ENCODE measurements at places on chromosomes 11 and 22.

GRCh38 chr11:31478223-31478590 lies 31.2 kb downstream of the IMMP1L start:
- no peak for DNase-seq

DNA sequence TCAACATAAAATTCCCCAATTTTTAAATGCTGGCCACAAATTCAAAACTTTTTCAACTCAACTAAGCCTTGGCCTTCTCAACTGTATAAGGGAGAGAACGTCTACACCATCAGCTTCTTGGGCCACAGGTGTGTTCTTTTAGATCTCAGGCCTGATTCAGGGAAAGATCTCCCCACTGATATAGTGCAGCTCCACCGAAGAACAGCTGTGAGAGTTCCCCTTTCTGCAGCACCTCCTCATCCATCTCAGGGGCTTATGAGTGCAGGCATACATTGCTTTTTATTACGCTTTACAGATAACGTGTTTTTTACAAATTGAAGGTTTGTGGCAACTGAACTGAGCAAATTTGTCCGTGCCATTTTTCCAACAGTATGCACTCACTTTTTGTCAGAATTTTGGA lies 8.0 kb upstream of the CD82 start:
- no peak for DNase-seq

DNA sequence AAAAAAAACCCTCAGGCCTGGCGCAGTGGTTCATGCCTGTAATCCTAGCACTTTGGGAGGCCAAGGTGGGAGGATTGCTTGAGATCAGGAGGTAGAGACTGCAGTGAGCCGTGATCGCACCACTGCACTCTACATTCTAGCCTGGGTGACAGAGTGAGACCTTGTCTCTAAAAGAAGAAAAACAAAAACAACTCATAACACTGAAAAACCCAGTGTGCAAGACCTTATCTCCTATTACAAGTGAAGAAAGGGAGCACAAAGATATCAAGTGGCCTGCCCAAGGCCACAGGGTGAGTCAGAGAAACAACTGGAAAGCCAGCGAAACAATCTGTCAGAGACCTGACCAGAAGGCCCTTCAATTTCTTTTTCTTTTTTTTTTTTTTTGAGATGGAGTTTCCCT lies 2.5 kb downstream of the TXN2 start:
- no peak for DNase-seq

GRCh38 chr11:35017528-35018342 lies 101.3 kb downstream of the PDHX start:
- DNase-seq, result no peak

DNA sequence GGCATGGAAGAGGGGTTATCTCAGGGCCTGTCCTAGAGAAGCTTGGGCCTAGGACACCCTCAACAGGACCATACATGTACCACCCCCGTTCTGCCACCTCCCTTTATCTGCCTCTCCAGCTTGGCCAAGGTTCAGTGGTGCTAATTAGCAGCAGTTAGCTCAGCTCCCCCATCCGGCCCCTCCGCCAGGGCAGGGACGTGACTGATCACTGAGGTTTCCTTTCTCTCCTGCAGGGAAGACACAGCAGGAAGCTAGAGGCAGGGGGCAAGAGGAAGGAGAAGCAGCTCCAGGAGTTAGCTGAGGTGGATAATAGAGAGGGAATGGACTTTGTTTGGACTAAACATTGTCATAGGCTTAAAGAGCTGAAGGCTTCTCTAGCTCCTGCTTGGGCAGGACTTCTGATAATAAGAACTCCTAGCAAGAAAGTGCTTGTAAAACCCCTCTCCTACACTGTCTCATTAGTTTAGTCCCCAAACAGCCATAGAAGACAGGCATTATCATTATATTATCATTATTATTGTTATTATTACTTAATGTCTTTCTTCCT lies 53.8 kb downstream of the BUD13 start:
- DNase-seq, result no peak

DNA sequence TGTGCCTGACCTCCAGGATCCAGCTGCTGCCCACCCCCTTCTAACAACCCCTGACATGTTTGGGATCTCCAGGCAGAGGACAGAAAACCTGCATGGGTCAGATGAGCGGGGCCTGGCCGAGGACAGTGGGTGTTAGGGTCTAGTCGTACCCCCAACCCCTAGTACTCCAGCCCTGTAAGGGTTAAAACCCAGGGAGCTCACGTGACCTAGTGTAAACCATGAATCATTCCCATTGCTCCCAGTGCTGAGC lies 89.1 kb upstream of the CRYBB3 start:
- no peak for DNase-seq
